ENCODE measurements at places on chromosomes 4 and X. TPM values are rescaled to one million over a fixed set of nuclear protein-coding genes. Genes with fewer than 3 reads are reported as not detected.

Gene SLIT2
- total RNA-seq: 26.4 TPM

Gene USP17L18
- not detected for total RNA-seq

Gene F8A1
- total RNA-seq: 1.1 TPM

Gene PAGE4
- total RNA-seq: not detected

Gene HTR2C
- under 0.01 TPM for total RNA-seq

Gene C4orf50
- not detected for total RNA-seq

Gene PPP2R2C
- not detected for total RNA-seq

Gene ATP8A1
- total RNA-seq: 0.85 TPM

Gene SPATA4
- total RNA-seq: 0.28 TPM

Gene TMPRSS11F
- total RNA-seq: not detected

Gene PPID
- total RNA-seq: 29.1 TPM

Gene GDI1
- 81.1 TPM for total RNA-seq

Gene KIAA0232
- 15.2 TPM for total RNA-seq

Gene LONRF3
- 0.28 TPM for total RNA-seq

Gene PGAM4
- total RNA-seq: not detected

Gene TMEM164
- 12.1 TPM for total RNA-seq

Gene CLGN
- 5.8 TPM for total RNA-seq

Gene ACE2
- total RNA-seq: under 0.01 TPM

Gene MGARP
- total RNA-seq: 19.2 TPM

Gene CT45A2
- total RNA-seq: not detected

Gene PABPC5
- total RNA-seq: 1.1 TPM

Gene ITIH6
- not detected for total RNA-seq

Gene RNF212
- total RNA-seq: 0.28 TPM

Gene CXXC4
- 0.09 TPM for total RNA-seq

Gene HSFX2
- 0.14 TPM for total RNA-seq

Gene SSX2B
- not detected for total RNA-seq

Gene IDS
- 41.2 TPM for total RNA-seq

Gene FBXW7
- total RNA-seq: 84.1 TPM

Gene POU4F2
- total RNA-seq: not detected

Gene DCLK2
- total RNA-seq: 5.8 TPM

Gene IGSF1
- total RNA-seq: not detected

Gene EMCN
- total RNA-seq: under 0.01 TPM

Gene APLN
- 4.3 TPM for total RNA-seq

Gene IL13RA1
- 56.0 TPM for total RNA-seq

Gene ESX1
- total RNA-seq: not detected

Gene SFRP2
- total RNA-seq: not detected

Gene HPSE
- total RNA-seq: 0.83 TPM

Gene EGF
- 0.43 TPM for total RNA-seq

Gene RRH
- 0.09 TPM for total RNA-seq

Gene DCAF12L2
- under 0.01 TPM for total RNA-seq

Gene ADGRG4
- total RNA-seq: not detected

Gene RS1
- not detected for total RNA-seq

Gene SLC2A9
- 4.3 TPM for total RNA-seq

Gene ADGRL3
- 0.09 TPM for total RNA-seq

Gene S100G
- not detected for total RNA-seq

Gene HTN1
- not detected for total RNA-seq

Gene DLG3
- 16.7 TPM for total RNA-seq

Gene ERAS
- not detected for total RNA-seq

Gene SATL1
- not detected for total RNA-seq

Gene OTC
- not detected for total RNA-seq

Gene COL25A1
- 0.57 TPM for total RNA-seq

Gene ERVMER34-1
- under 0.01 TPM for total RNA-seq

Gene BANK1
- total RNA-seq: 0.57 TPM

Gene RASL11B
- 0.28 TPM for total RNA-seq

Gene PSAPL1
- total RNA-seq: not detected

Gene CT45A6
- not detected for total RNA-seq

Gene MAOB
- total RNA-seq: 0.28 TPM

Gene MAGEC1
- total RNA-seq: under 0.01 TPM

Measured in smooth muscle cell of bladder (primary cell).